Mesenteric fat pad (tissue), 1 donor: ENCODE measurements at places on chromosomes 11 and 22. TPM values are rescaled to one million over a fixed set of nuclear protein-coding genes. Genes with fewer than 3 reads are reported as not detected.

DNA sequence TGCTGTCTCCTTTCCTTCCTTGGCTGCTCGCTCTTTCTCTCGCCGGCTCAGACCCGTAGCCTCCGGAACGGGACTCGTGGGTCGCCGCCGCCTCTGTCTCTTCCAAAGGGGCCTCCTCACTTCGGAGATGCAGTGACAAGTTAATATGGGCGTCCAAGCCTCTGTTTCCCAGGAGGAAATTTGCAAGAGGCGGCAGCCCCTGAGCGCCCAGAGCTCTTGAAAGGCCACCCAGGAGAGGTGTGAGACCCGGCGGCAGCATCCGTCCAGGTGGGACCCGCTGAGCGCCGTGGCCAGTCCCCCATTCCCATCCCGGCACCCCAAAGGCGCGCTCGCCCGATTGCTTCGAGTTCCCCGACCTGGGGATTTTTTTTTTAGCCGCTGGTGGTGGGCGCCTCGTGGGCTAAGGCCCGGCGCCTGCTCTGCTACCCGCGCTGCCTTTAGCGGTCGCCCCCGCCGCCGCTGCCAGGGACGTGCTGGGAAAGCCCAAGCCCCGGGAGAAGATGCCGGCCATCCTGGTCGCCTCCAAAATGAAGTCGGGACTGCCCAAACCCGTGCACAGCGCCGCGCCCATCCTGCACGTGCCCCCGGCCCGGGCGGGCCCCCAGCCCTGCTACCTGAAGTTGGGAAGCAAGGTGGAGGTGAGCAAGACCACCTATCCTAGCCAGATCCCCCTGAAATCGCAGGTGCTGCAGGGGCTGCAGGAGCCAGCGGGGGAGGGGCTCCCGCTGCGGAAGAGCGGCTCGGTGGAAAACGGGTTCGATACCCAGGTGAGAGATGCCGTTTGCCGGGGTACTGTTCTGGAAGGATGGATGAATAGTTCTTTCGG, 772 bp downstream of the NAV2 start:
- DNase-seq, result no peak

DNA sequence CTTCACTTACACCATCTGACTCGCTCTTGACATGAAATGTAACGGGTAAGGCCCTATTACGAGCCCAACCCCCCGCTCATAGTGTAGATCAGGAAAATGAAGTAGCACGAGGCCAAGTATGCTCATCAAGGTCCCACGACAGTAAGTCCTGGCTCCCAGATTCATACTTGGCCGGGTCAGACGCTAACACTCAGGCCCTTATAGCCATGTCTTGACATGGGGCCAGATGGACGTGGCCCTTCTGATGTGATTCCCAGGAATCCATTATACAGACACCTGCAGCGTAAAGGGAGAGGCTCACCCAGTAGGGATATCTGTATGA, 175.1 kb downstream of the CEP164 start:
- DNase-seq, result no peak

GRCh38 chr22:39501644-39502108, 414 bp upstream of the MIEF1 start:
- DNase-seq, result no peak

DNA sequence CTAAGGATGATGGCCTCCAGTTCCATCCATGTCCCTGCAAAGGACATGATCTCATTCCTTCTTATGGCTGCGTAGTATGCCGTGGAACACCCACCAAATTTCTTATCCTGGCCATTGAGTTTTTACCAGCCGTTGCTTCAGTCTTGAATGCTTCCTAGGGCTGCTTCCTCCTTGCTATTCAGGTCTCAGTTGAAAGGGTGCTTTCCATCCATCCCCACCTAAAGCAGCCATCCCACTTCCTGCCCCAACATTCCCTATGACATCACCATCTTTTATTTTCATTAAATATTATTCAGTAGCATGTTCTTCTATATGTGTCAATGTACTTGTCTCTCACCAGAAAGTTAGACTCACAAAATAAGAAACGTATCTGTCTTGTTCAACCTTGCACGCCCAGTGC, 40.7 kb upstream of the SLN start:
- DNase-seq, result no peak

DNA sequence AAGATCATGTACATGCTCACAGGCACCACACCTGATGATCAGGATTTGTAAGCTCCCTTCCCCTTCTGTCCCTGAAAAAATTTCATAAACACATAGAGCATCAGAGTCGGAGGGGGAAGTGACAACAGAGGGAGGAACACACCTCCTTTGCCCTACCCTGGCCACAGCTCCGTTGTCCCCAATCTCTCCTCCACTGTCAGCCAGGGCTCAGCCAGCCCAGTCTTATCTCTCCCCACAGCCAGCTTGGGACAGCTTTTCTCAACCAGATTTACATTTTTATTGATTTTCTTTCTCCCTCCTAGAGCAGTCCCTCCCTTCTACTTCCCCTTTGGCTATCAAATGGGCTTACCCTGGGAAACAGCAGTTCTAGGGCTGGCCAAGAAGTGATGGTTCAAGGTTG, 32.1 kb upstream of the TPBGL start:
- DNase-seq, result no peak

DNA sequence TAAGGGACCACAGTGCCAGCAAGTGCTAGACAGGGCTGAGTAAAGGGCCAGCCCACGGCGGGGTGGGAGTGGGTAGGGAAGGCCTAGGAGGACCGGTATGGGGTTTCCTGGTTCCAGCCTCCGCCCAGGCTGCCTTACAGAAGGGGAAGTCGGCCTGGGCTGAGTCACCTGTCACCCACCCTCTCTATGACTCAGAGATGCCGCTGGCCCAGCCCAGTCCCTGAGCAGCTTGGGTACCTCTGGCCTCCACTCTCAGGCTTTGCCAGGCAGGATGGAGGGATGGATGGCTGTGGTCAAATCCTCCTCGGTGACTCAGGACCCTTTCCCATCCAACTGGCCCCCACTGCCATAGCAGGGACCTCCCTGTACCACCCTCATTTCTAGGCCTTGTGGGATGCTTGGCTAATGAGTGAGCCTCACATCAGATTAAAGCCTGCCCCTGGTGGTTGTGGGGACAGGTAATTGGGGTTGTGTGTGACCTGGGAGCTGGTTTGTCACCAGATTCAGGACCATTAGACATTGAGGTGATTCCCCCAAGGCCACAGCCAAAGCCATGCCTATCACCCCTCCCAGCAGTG, 13.9 kb downstream of the SLC35E4 start:
- DNase-seq, result no peak

Gene GGTLC2
- total RNA-seq, result not detected
